ENCODE measurements at places on chromosomes 3 and 15.

DNA sequence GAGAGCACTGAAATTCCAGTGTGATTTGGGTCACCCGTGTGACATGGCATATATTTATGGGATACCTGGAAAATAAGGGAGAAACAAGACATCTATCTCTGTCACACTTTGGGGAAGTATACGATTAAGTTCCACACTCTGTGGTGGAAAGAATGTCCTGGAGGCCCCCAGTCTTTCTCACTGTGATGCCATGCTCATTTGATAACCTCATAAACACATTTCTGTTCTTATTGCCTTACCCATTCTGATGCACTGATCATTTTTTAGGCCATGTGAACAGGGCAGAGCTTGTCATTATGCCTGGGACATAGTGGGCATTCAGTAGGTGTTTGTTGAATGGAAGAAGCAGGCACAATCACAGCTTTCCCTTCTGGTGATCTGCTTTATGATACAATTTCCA, 349.4 kb upstream of the TPRG1 start:
- DNase-seq, result no peak

DNA sequence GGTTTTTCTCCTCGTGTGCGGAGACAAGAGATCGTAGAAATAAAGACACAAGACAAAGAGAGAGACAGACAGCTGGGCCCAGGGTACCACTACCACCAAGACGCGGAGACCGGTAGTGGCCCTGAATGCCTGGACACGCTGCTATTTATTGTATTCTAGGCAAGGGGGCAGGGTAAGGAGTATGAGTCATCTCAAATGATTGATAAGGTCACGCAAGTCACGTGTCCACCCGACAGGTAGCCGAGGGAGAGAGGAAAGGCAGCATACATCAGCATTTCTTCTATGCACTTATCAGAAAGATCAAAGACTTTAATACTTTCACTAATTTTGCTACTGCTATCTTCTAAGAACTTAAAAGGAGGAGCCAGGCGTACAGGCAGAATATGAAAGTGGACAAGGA, 28.2 kb downstream of the MYL3 start:
- no peak for DNase-seq

DNA sequence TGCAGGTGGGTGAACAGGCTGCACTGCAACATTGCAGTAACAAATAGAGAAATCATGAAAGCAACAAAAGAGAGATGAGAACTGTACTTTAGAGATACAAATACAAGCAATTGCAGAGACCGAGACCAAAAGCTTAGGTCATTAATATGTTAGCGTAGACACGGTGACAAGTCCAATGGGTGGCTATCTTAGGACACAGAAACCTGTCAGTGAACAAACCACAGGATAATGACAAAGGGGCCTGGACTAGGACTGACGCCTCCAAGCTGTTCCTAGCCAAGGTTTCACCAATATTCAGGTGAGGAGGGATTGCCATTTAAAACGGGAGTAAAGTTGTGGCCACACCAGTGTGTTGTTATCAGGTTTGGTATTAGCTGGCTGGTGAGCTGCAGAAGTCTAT, 41.7 kb upstream of the BLM start:
- DNase-seq, result no peak

DNA sequence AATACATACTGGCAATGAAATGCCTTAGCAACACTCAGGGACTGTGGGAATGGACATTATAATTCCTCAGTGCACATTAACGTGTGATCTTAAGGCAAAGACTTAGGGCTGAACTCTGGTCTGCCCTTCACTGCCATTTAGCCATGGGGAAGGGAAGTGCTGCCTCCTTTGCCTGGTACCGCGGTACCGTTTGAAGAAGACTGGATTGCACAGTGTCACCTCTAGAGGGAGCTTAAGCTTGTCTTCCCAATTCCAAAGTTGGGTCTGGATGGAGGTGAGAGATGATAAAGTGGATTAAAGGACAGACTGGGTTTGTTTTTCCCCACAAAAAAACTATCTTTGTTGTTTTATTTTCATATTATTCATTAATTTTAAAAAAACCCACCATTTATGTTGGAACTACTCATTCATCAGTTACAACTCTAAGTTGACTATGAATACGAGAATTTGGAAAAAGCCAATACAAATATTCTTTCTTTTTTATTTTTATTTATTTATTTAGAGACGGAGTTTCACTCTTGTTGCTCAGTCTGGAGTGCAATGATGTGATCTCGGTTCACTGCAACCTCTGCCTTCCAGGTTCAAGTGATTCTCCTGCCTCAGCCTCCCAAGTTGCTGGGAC, 60.0 kb upstream of the SYN2 start:
- DNase-seq, result peak; percentile 25

DNA sequence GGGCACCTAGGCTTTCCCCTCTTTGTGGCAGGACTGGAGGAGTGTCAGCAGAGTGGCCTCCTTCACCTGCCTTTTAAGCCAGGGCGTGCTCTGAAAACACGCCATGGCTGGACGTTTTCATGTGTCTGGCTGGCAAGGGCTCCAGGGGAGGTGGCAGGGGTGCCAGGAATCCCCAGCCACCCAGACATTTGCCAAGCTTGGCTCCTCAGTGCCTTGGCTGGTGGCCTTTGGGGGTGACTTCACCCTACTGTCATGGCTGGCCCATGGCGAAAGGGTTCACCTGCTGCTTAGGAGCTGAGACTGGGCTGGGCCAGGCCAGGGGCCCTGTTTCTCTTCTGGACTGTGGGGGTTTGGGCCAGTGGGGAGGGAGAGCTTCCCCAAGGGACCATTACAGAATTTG, 17.6 kb downstream of the KLF13 start:
- no peak for DNase-seq

DNA sequence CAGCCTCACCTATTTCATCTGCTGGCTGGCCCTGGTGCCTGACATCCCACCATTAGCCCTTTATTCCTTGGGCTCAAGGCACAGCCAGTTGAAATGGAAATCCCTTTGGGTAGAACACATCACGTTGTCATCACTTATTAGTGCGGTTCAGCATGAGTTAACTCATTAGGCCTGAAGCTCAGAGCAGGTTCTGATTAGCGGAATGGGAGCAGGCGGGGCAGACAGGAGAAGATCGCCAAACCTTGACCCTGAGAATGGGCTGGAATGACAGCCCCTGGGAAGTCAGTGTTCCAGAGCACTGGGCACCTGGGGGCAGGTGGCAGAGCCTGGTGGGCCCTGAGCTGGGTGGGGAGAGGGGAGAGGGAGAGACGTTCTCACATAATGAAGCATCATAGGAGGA, 5.8 kb downstream of the ITGA11 start:
- no peak for DNase-seq

GRCh38 chr15:60275624-60276023, 122.2 kb downstream of the ANXA2 start:
- DNase-seq, result no peak

GRCh38 chr3:52433328-52433995, 11.4 kb downstream of the SEMA3G start:
- no peak for DNase-seq

DNA sequence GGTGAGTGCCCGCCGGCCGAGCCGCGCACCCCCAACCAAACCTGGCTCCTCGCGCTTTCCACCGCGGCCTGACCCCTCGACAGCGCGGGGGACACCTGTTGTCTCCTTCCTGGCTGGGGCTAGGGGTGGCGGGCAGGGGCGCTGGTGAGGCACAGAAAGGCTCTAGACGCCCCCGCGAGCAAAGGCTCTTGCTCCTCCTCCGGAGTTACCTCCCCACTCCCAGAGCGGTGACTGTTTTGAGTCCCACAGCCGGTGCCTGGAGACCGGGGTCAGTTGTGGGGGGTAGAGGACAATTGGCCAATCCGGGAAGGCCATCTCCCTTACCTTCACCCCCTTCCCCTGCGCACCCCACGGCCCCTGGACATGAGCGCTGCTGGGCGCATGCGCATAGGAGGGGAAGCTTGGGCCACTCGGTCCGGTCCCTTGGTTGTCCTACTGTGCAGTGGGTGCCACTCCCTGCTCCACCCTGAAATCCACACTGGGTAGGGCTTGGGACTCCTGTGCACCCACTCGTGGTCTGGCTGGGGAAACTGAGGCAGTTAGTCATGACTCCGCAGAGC, 554 bp downstream of the CHST13 start:
- no peak for DNase-seq

- DNase-seq, result no peak
Measured at GRCh38 chr3:130626049-130626448, 109.1 kb downstream of the COL6A6 start.

DNA sequence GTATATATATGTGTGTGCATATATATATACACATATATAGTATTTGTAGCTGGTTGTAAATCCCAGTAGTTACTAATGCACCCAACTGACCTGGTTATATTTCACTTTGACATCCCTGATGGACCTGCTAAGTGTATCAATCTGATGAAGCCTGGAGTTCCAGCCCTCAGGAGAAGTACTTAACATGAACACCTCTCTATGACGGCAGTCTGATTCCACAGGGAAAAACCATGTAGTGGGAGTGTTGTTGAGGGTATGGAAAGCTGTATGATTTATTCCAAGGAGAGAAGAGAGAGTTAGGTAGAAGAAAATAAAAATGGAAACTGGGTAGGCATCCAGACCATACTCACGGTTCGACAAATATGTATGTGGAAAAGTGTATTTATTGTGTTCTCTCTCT, 531.2 kb upstream of the SEMA6D start:
- DNase-seq, result no peak

DNA sequence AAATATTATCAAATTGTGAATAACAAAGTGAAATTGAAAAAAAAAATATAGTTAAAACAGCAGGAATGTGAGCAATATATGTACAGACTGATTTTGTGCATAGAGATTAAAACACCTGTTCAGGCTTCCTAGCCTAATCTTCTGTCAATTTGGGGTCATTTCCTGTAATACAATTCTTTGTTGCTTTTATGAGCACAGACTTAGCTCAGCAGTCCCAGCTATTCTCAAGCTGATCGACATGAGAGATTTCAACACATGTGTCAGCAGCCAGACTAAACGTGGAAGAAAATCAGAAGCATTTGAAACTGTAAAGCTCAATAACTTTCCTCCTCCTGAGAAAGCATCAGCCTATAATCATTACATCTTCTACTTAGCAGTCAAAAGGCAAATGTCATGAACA, 1.6 kb upstream of the FHIT start:
- no peak for DNase-seq

GRCh38 chr3:193788189-193788991, 195.4 kb downstream of the OPA1 start:
- DNase-seq, result no peak
